ENCODE measurements at places on chromosomes 16 and 17.

DNA sequence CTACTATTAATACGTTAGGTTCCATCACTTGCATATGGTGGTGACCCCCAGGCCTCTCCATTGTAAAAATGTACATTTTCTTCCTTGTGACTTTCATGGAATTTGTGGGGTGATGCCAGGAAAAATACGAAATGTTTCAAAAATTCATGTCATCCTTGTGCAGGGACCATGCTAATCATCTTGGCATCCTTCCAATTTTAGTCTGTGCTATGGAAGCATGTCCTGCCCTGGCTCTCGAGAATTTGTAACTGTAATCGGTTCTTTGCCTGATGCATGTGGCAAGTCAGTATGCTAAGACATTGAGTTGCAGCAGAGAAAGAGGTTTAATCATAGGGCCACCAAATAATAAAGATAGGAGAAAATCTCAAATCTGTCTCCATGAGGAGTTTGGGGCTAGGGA lies 14.3 kb upstream of the GINS3 start:
- DNase-seq, result peak; percentile 10

DNA sequence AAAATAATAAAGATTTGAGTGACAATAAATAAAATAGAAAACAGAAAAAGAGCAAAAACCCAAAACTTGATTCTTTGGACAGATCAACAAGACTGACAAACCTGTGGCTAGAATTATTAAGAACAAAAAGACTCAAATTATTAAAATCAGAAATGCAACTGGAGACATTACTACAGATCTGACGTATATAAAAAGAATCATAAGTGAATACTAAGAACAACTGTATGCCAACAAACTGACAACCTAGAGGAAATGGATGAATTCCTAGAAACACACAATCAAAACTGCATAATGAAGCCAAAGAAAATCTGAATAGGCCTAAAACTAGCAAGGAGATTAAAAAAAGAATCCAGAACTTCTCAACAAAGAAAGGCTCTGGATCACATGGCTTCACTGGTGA lies 47.4 kb downstream of the NETO2 start:
- DNase-seq, result no peak

DNA sequence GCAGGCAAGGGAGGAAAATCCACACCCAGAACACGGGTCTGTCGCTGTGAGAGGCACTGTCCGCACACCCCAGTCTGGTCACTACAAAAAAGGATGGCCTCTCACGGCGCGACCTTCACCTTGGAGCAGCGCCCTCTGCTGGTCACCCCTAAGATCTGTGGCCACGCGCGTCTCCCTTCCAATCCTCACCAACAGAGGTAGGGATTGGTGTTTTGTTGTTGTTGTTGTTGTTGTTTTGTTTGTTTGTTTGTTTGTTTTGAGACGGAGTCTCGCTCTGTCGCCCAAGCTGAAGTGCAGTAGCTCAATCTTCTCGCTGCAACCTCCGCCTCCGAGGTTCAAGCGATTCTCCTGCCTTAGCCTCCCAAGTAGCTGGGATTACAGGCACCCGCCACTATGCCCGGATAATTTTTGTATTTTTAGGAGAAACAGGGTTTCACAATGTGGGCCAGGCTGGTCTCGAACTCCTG lies 15.0 kb upstream of the C17orf58 start:
- DNase-seq, result no peak

DNA sequence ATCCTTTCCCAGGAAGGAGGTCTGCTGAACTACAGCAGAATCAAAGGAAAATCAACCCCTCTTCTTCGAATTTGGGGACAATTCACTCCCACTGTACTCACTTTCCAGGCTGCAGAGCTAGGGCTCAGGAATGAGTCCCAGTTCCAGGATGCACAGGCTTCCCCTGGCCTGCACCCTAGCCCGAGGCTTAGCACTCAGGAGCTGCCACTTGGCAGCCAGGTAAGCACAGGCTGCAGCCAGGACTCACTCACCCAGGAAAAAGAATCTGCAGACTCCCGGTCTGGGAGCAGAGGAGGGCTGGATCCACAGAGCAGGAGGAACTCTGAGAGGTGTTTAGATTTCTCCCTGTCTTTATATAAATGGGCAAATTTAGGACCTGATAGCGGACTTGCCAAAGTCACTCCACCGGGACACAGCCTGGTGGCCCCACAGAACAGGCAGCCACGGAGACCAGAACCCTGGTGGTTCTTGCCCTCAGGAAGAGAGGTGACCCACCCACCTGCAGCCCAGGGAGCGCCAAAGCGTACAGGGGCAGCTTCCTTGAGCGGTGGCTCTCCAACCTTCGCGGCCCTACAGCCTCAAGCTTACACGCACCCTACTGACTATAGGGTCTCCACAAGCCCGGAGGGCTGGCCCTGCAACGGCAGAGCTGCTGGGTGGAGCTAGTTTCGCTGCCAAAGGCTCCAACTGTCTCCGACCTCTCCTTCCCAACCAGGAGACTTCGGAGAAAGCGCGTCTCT lies 4.8 kb downstream of the CBLN1 start:
- no peak for DNase-seq

DNA sequence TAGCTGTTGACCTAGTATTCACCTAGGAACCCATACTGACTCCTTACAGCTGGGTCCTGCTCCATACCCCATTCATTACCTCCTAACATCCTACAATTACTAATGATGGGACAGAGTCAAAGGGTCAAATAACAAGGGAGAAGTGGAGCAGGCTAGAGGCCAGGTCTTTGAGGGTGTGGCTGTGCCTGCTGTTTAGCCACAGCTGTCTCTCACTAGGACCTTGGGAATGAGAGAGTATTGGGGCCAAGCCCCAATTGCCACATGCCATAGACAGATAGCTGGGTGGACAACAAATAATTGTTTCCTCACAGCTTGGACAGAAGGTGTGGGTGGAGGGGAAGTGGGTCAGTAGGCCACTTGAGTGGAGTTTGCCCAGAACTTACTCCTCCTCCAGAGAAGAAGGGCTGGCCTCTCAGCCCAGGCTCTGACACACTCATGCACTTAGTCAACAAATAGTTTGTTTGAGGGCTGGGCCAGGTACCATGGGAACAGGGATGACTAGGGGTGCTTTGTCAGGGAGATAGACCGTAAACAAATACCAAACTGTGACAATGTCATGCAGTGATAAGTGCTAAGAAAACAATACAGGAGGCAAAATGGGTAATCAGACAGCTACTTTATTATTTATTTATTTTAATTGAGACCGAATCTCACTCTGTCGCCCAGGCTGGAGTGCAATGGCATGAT lies 10.2 kb upstream of the CENPT start:
- peak; percentile 99 for DNase-seq

DNA sequence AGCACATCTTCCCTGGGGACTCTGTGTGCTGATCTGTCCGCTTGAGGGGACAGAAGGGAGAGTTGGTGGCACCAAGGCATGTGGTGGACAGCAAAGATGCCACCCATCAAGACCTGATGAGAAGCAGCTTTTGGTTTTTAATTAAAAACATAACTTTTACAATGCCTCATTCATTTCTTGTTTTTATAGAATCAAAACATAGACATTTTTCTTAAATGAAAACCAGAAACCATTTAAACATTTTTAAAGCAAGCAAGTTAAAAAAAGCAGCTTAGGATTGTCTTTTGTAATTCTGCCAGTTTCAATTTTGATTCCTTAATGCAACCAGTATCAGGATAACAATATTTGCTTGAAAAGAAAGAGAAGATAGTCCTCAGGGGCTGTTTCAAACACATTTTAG lies 123.7 kb upstream of the AXIN2 start:
- peak; percentile 36 for DNase-seq

GRCh38 chr16:9139965-9140364 lies 48.5 kb downstream of the HAPSTR1 start:
- peak; percentile 43 for DNase-seq

DNA sequence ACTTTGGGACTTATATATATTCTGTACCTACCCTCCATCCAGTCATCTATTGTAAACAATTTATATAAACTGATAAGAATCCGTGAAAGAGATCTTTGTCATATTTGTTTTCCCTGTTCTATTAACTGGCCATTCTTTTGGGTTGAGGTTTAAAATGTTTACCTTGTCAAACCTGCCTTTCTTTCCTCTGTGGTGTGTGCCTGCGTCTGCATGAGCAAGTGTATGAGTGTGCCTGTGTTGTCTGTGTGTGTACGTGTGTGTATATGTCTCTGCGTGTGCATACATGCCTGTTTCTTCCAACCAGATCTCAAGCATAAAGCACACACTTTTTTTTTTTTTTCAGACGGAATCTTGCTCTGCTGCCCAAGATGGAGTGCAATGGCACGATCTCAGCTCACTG lies 201.5 kb downstream of the C16orf95 start:
- DNase-seq, result no peak

DNA sequence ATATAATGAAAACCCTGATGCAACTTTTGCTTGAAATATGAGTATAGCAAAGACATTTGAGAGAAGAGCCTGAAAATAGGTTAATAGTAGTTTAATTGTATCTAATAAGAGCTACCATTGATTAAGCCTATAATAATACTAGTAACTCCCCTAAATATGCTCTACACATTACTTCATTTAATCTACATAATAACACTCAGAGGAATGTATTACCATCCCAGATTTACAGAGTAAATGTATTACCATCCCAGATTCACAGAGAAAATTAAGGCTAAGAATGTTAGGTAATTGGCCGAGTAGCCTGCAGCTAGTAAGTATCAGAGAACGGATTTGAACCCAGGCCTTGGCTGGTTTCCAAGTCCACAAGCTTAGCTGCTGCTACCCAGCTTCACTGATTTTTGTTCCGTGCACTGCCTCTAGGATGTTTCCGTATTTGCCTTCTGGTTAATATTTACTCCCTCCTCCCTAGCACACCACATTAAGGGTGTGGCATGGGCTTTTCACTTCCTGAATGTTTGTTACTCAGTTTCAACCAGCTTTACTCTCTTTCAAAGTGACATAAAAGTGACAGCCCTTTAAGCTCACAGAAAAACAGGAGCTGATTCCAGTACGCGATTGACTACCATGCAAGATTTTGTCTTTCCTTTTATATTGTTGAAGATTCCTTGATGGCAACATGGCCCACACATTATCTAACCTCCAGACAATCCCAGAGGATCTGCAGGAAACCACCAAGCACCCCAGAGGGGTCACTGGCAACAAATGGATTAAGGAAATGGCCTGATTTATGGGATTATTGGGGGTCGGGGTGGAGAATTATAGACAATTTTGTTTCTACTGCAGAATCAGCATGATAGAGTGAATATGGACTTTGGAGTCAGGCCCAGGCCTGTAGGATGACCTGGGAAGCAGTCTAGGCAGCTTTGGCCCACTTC lies 26.7 kb upstream of the TOX3 start:
- no peak for DNase-seq

DNA sequence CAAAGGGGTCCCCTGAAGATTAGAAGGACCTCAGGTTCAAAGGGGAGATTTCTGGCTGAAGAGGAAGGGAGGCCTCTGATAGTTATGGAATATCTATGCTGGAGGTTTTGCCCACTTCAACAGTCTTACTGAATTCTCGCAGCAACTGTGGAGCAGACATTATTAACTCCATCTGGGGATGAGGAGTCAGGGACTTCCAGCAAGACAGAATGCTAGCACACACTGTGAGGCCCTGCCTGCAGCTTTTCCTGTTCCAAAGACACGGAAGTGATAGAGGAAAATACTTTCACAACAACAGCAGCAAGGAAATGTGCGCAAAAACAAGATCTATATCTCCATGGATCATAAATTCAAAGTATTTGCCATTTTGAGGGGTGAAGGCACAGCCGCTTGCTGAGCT lies 72.8 kb downstream of the RPH3AL start:
- no peak for DNase-seq

DNA sequence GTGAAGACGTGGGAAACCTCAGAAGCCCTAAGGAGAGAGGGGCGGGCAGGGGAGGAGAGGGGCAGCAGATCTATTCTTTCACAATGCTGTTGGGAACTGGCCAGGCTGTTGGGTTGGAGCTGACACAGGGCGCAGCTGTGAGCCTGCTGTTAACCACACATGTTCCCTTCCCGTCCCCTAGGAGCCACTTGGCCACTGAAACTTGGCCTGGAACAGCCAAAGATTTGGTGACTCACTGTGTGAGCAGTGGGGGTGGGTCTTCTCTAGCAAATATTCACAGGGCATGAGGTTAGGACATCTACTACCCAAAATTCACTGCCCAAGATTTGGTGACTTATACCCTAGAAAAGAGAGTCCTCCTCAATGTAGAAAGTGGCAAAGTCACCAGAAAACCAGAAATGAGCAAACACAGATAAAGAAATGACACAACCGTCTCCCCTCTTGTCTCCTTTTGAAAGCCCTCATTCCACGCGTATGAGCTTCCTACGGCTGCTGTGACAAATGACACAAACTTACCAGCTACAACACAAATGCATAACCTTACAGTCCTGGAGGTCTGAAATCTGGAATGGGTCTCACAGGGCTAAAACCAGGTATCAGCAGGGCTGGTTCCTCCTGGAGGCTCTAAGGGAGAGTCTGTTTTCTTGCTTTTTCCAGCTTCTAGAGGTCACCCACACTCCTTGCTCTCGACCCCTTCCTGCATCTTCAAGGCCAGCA lies 6.3 kb downstream of the TBC1D16 start:
- DNase-seq, result peak; percentile 90

DNA sequence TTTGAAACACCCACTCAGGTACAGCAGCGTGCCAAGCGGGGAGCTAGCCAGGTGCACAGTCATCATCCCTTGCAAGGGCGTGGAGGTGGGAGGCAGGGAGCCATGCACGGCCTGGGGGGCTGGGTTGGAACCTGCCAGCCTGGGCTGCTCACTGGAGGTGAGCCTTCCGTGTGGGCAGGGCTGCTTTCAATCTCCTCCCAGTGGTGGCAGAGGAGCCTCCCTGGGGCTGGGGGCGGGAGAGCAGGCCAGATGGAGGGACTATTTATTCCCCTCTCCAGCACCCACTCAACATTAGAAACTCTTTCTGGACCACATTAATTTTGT lies 90.3 kb downstream of the KATNIP start:
- DNase-seq, result no peak

DNA sequence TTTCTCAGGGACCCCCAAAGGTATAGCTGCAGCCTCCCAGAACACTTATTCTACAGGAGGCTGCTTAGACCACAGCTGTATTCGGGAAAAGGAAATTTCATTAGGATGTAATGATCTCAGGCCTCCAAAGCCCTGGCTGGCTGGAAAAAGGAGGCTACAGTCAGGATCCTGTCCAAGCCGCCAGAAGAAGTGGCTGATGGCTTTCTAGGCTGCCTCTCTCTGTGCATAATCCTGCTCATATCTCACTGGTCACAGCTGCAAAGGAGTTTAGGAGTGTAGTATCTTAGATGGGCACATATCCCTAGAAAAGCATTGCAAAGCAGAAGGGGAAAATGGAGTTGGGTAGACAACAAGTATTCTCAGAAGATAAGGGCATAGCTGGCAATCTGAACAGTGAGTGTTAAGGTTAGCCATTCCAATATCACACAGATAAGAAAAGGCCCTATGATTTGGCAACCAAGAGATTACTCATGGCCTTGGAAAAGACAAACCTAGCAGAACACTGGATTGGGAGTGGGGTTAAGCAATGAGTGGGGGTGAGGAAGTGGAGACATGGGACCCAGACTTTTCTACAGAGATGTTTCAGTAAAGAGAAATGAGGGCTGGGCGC lies 26.0 kb upstream of the PRKCA start:
- peak; percentile 11 for DNase-seq
